ENCODE measurements at places on chromosomes 12 and 14. TPM values are rescaled to one million over a fixed set of nuclear protein-coding genes. Genes with fewer than 3 reads are reported as not detected.

- no peaks in the 10 kb centered on the region for H3K36me3 ChIP-seq
- no peak for DNase-seq
- no peaks in the 10 kb centered on the region for H3K27me3 ChIP-seq
- H3K4me3 ChIP-seq: no peak overlapping the region
- H3K4me1 ChIP-seq: no peaks in the 10 kb centered on the region
These were observed 469.8 kb downstream of the BCAT1 start for GRCh38 chr12:24479131-24479530.

- no peak overlapping the region for H3K27ac ChIP-seq
- no peak for DNase-seq
- no peaks in the 10 kb centered on the region for H3K36me3 ChIP-seq
- peaks cover 8% of the 10 kb centered on the region for H3K4me1 ChIP-seq
- no peaks in the 10 kb centered on the region for H3K27me3 ChIP-seq
These were observed 454.5 kb downstream of the BCAT1 start for GRCh38 chr12:24494401-24494800.

DNA sequence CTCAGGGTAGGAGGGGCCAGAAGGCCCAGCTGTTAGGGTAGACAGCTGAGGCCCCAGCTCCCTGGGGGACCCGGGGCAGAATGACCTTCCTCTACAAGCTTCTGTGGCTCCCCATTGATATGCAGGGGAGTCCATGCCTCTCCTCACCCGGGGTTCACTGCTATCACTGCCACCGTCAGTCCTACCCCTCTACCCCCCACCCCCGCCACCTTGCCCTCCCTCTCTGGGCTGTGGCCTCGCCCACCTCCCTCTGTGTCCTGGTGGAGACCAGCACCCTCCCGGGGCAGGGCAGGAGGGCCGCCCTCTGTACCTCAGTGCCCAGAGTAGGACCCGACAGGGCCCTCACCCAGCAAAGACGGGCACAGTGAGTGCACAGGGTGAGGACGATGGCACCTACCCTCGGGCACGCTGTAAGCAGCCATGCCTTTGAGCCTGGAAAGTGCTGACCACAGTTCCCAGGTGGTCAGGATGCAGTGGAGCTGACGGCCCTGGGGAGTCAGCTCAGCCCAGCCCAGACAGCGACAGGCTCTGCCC lies 88.4 kb upstream of the SFSWAP start:
- H3K36me3 ChIP-seq: no peaks in the 10 kb centered on the region
- H3K4me3 ChIP-seq: no peak overlapping the region
- DNase-seq: no peak
- H3K27ac ChIP-seq: no peak overlapping the region
- no peaks in the 10 kb centered on the region for H3K4me1 ChIP-seq

GRCh38 chr12:51923506-51924365 lies 16.4 kb downstream of the ACVRL1 start:
- H3K4me3 ChIP-seq: no peak overlapping the region
- no peaks in the 10 kb centered on the region for H3K27me3 ChIP-seq
- peak overlapping the region; percentile 68 for H3K27ac ChIP-seq
- DNase-seq: peak; percentile 85

GRCh38 chr12:19410211-19410610 lies 29.1 kb upstream of the AEBP2 start:
- no peak overlapping the region for H3K27ac ChIP-seq
- no peaks in the 10 kb centered on the region for H3K27me3 ChIP-seq
- no peak overlapping the region for H3K4me3 ChIP-seq
- DNase-seq: no peak
- peaks cover 7% of the 10 kb centered on the region for H3K4me1 ChIP-seq

Gene OGFOD2
- total RNA-seq: 13.7 TPM
